ENCODE measurements at places on chromosomes 6 and 20. TPM values are rescaled to one million over a fixed set of nuclear protein-coding genes. Genes with fewer than 3 reads are reported as not detected.

GRCh38 chr6:5174244-5174643, 86.5 kb downstream of the LYRM4 start:
- no peak for DNase-seq

GRCh38 chr20:38844963-38845362, 39.5 kb downstream of the PPP1R16B start:
- no peak for DNase-seq

DNA sequence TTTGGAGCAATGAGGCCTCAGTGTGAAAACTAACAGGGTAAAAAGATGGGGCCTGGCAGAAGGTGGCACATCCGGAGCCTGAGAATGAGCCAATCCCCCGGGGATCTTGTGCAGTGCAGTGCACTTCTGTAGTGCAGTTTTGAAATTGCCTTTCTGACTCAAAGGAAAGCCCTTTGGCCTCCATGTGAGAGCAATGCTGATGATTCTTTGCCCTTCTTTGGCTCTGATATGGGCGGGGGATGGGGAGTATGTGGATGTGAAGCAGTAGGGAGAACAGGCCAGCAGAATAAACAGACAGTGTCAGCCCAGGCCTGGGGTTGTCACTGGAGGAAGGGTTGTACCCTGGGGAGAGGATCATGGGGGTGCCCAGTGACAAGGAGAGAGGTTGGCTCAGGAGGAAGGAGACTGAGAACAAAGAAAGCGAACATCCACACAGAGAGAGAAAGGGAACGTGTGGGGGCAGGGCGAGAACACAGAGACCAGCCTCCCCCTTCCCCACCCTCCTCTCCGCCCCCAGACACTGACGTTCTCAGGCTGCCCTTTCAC, 351.2 kb downstream of the CDC5L start:
- DNase-seq, result peak; percentile 76

DNA sequence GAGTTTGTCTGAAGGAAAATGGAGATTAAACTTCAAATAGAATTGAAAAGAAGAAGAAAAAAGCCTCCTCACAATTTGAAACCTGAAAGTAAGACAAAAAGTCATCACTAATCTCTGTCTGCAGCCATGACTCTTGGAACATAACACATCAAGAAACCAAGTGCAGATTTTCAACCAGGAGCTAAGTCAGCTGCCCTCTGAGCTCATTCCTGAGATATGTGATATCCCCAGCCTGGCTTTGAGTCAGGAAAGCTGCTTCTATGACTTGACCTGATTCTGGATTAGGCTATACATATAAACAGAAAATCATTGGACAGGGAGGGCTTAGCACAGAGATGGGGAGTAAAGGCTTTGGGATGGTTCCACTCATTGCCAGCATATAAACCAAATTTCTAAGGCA, 891.4 kb downstream of the TFAP2A start:
- peak; percentile 94 for DNase-seq

NOTCH4 gene
- total RNA-seq, result 2.2 TPM

RCAN2 gene
- 2.3 TPM for total RNA-seq

MAPK14 gene
- 59.6 TPM for total RNA-seq

RAB22A gene
- total RNA-seq, result 25.5 TPM

Measured in M059J (cell line).